ENCODE measurements at places on chromosomes 3 and 15.

- DNase-seq: no peak
Observed at GRCh38 chr3:135516143-135516542, 449.4 kb upstream of the PPP2R3A start.

DNA sequence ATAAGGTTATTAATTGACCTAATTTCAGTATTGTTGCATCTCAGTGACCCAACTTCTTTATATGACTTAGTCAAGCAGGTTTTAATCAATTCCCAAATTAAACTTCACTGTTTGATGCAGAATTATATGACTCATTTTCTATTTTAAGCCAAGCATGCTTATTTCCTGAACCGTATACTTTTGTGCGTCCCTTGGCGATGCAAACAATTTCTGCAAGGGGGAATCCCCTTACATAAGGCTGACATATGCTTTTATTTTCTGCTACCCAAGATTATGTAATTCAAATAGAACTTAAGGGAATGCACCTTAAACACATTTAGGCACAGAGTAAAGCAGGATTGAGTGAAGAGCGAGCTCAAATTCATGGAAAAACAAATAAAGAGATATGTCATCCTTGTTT is 303.9 kb downstream of the PDCD6IP start:
- DNase-seq: no peak

- peak; percentile 34 for DNase-seq
Observed at GRCh38 chr15:70142322-70143191, 44.8 kb upstream of the TLE3 start.

DNA sequence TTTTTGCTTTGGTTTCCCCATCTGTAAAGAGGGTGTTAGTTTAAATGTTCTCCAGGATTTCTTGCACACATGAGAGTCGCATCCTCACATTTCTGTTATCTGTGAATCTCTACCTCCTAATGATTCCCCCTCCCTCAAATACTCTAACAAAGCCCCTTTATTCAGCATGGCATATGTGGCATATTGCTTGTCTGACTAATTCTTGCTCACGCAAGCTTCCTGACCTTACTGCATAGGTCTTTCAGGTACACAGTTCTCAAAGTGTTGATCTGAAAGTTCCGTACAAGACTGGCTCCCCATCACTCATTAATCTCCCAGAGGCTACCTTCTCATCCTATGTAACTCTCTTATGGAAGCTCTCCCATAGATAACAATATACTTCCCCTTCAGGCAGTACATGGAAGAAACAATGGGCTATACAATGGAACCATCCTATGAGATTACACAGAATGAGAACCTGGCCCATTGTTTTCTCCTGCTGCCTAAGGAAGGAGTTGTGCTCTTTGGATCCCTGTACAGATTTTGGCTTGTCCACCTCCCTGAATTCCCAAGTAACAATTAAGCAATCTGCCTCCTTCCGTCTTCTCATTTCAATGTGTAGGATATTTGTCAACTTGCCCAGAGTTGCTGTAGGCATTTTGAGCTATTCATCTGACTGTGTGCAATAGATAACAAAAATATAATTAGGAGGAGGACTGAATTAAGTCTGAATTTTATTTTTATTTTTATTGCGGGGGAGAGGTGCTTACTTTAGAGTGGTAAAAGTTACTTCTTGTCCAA is 51.0 kb downstream of the PPARG start:
- DNase-seq: no peak

- DNase-seq: no peak
Observed at GRCh38 chr15:88337993-88338392, 81.5 kb upstream of the NTRK3 start.

DNA sequence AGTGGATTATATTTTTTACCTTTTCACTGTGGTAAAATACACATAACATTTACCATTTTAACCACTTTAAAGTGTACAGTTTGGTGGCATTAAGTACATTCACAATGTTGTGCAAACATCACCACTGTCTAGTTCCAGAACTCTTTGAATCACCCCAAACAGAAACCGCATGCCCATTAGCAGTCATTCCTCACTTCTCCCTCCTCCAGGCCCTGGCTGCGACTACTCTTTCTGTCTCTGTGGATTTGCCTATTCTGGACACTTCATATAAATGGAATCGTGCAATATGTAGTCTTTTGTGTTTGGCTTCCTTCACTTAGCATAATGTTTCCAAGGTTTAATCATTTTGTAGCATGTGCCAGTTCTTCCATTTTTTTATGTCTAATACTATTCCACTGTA is 409.8 kb downstream of the NTRK3 start:
- DNase-seq: no peak

- DNase-seq: no peak
Observed at GRCh38 chr3:39185959-39186691, 6.3 kb downstream of the XIRP1 start.

GRCh38 chr3:101879102-101879501 is 29.8 kb downstream of the NFKBIZ start:
- no peak for DNase-seq

GRCh38 chr15:65408324-65409035 is 14.3 kb downstream of the IGDCC4 start:
- DNase-seq: no peak

- no peak for DNase-seq
Observed at GRCh38 chr3:55691141-55691540, 204.0 kb upstream of the WNT5A start.

- no peak for DNase-seq
Observed at GRCh38 chr15:60669351-60669750, 190.4 kb upstream of the ICE2 start.

DNA sequence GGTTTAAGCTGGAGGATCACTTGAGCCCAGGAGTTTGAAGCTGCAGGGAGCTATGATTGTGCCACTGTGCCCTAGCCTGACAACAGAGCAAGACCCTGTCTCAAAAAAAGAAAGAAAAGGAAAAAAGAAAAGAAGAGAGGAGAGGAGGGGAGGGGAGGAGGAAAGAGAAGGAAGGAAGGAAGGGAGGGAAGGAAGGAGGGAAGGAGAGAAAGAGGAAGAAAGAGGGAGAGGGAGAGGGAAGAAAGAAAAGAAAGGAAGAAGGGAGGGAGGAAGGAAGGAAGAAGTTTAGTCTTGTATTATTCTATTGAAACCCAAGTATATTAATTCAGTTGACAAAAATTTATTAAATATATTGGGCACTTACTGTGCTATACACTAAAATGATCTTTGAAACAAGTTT is 11.5 kb downstream of the GOLM2 start:
- DNase-seq: no peak

Measured in stimulated activated CD4-positive, alpha-beta T cell treated with anti-CD3 and anti-CD28 coated beads, Interleukin-2, amount 100 ng/mL, for 48 hours (primary cell).